NCI-H2107 (cell line): ENCODE measurements at places on chromosomes 6 and 20.

DNA sequence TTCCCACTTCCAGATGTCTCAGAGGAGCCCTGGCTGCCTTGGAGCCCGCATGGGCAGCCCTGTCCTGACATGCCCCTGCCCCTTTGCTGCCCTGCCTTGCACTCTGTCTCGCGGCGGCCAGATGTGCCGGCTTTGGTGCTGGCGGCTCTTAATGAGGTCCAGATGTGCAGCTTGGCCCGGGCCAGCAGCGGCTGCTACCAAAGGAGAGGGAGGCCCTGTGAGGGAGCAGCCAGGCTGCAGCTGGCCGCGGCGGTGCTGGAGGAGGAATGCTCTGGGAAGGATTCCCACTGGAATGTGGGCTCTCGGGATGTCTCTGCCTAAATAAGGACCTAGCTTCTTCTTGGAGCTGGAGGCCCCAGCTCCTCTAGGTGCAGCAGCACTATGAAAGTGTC, 72.4 kb downstream of the FGD2 start:
- no peak for DNase-seq

DNA sequence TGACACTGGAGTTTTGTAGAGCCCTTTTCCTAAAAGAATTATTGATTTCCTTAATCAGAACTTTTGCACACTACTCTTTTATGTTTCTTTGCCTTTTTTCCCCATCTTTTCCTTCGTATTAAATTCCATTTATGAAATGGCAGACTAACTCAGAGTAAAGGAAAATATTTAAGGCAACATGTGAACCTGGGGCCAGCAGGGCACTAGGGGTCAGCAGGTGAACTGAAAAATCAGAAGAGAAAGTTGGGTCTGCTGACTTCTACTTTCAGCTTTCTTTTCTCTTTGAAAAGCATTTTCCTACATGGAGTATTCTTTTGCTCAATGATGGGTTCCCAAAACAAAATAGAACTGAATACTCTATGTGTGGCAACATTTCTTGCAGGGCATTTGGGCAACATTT, 226.6 kb upstream of the EXOC2 start:
- DNase-seq: no peak

DNA sequence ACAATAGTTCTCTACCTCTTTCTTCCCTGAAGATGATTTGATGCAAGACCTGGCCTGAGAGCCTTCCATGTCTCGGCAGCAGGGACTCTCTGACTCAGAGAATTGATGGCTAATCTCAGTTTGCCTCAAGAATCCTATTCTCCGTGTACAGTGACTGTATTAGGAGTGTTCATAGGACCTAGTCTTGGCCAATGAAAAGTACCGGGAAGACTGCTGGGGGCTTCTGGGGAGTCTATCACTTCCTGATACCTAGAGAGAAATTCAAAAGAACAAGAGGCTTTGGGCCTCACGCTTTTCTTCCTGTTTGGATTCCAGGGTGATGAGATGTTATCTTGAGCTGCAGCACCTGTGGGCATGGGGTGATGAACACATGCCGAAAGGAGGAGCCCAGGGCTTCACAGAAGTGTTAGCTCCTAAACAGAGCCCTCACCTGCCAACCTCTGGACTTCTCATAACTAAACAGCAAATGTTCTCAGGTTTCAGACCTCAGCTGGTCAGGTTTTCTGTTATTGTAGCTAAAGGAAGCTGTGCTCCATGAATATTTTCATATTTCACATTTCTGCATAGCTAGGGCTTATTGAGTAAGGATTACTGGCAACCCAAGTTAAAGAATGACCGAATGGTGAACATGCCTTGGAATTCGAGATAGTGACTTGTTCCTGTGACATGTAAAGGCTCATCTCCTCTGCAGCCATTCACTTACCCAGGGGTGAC, 323.1 kb upstream of the AGPAT4 start:
- no peak for DNase-seq

- DNase-seq: no peak
Observed at GRCh38 chr6:55636406-55637102, 57.6 kb upstream of the HMGCLL1 start.

- no peak for DNase-seq
Observed at GRCh38 chr20:14478126-14478525, 140.7 kb upstream of the FLRT3 start.

GRCh38 chr6:17470202-17470937, 77.0 kb downstream of the CAP2 start:
- no peak for DNase-seq

- no peak for DNase-seq
Observed at GRCh38 chr6:118394106-118394505, 154.0 kb upstream of the PLN start.

DNA sequence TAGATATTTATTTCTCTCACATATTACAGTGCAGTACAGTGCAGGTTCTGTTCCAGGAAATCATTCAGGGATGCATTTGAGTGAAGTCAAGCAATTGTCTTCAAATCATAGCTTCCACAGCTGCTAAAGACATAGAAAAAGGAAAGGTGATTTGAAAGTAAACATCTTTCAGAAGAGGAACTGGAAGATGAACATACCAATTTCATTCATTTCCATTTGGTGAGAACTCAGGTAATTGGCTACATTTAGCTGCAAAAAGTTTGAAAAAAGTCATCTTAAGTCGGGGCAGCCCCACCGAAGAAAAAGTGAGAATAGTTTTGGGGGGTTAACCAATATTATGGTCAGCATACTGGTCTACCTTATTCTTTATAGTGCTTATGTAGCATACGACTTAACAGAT, 61.4 kb upstream of the IL20RA start:
- no peak for DNase-seq

DNA sequence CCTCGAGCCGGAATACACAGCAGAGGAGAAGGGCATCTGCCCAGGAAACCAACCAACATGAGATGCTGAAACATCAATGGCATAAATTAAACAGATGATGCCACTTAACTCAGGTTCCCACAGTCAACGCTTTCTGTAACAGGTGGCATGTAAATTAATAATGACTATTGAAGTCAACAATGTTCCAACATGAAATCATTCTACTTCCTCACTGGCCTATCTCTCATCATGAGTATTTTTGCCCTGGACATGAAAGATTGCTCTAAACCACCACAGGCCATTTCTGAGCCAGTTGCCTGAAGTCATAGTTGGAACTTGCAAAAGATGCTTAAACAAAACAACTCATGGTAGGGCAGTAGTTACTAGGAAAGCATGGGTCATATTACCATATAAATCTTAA, 397.9 kb upstream of the JARID2 start:
- no peak for DNase-seq

- no peak for DNase-seq
Observed at GRCh38 chr6:63685446-63686379, 50.1 kb downstream of the PHF3 start.

GRCh38 chr6:117008618-117009017, 131.6 kb downstream of the RFX6 start:
- DNase-seq: no peak

GRCh38 chr6:89589297-89590025, 49.1 kb downstream of the LYRM2 start:
- DNase-seq: no peak

DNA sequence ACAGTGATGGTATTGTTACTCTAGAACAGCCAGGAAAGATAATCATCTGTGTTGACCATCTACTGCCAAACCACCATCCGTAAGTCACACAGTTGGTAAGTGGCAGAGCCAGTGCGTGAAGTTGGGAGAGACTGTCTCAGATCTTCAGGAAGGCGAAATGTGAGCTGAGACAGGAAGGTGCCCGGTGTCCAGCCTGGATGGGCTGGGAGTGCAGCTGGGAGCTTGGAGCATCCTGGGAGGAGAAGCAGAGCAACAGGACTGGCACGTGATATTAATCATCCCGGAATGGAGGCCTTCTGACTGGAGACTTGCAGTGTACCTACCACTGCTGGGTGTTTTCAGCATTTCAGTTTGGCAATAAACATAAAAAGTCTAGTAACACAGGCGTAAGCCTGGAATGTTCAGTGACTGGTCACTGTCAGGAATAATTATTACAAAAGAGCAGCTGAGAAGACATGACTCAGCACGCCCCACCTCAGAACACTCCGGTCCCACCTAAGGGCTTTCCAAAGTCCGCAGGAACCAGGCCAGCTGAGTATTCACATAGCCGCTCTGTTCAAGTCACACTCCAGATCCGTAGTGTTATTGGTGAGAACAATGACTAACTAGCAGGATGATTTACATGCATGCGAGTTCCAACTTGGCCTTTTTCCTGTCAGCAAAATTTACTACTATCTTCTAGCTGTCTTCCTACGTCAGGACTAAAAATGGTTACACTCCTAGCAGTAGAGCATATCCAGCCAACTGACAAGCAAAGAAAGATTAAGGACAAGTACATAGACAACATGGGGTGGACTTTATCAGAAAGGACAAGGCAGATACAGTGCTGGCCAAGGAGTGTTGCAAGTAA, 45.1 kb upstream of the PNRC1 start:
- no peak for DNase-seq
